GM06990 (cell line): ENCODE measurements at places on chromosomes 12 and 14.

DNA sequence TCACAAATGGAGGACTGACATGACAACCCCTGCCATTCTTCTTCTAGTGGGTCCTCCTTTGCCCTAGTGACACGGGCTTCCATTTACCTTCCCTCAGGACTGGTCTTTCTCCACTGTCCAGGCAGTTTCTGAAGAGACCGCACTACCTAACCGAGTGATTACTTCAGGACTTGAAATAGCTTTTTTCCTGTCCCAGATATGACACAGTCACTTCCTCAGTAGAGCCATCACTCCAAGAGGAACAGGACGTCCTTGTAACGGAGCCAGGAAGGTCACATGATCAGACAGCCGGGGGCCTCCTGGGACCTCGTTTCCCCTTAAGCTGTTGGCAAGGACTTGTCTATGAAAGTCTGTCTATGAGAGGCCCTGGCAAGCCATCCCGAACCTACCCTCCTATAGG is 62.3 kb downstream of the FOS start:
- no peak for DNase-seq

DNA sequence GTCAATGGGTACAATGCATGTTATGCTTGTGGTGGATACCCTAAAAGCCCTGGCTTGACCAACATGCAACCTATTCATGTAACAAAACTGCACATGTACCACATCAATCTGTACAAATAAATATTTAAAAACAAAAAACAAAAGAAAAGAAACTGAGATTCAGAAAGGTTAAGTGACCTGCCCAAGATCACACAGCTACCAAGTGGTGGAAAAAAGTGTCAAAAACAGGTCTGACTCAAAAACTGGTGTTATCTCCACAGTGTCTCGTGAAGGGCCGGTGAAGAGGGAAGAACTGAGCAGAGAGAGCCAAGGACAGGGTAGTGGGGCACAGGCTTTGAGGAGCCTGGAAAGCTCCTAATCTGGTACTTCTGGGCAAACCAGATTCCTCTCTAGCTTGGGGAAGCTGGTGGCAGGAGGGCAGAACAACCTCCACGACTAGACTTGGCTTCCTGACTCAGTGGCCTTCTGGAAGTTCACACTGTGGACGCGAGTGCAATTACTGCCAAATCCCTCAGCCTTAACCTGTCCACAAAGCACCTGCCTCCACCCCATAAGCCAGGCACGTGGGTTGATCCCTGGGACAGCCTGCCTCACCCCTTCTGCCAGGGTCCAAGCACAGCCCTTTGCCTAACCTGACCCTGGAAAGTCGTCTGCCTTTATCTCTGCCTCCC is 15.6 kb downstream of the ZBTB39 start:
- DNase-seq, result no peak

DNA sequence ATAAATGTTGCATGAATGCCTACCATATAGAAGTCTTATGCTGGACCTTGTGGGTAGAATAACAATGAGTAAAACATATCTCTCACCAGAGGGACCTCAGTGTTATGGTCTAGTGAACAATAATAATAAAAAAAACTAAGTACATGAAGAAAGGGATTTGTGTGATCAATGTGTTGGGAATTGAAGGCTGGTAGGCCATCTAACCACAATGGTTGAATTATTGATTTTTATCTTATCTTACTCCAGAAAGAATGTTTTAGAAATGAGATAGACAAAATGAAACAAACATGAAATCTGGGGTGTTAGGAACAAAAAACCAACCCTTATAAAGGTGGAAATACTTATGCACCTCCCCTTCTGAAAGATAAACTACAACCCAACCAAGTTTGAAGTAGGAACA is 243.9 kb upstream of the LRIG3 start:
- no peak for DNase-seq

DNA sequence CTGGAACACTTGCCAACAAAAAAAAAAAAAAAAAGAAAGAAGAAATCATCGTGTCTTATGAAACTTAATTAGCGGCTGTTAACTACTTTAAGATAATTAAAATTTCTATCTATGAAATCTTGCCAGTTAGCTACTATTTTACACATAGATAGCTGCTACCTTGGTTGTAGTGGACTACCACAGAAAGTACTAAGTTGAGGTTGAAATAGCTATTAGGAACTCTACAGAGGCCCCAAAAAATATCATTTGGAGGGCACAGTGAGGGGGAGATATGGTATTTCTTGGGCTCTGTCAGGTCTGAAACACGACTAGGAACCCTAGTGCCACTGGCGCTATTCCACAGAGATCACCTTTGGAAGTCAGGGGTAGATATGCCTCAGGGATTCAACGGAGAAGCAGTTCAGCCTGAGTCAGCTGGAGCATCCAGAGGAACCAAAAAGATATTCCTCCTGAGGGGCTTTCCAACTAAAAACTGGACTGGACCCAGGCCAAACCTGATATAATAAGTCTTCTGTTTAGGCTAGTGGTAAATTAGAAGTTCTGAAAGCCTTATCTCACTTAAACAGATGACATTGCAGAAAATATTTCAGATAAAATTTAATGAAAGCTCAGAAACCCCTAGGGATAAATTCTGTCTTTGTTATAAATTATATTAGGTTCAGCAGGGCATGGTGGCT is 126.1 kb downstream of the EPS8 start:
- DNase-seq, result no peak

- DNase-seq, result no peak
Observed at GRCh38 chr12:66087365-66087943, 43.1 kb downstream of the LLPH start.

DNA sequence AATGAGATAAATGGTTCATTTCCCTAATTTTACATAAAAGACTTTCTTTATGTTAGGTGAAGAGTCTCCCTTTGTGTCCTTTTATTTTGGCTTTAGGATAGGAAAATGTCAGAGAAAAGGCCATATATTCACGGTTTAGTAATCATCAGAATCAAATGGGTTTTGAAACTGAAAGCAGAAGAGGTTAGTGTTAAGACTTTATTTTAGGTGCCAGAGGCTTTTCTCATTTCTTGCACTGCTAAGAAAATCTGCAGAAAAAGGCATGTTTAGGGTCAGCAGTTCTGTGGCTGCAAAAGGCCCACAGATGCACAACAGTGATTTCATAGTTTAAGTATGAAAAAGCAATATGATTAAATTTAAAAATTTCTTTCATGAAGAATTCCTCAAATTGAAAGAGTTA is 80.4 kb upstream of the SINHCAF start:
- peak; percentile 55 for DNase-seq
